ENCODE measurements at places on chromosomes 2 and 18. TPM values are rescaled to one million over a fixed set of nuclear protein-coding genes. Genes with fewer than 3 reads are reported as not detected.

Gene HOXD4
- not detected for total RNA-seq

Gene PLGLB2
- 3.5 TPM for total RNA-seq

Gene TCF4
- 8.3 TPM for total RNA-seq

Gene NXPH2
- not detected for total RNA-seq

GRCh38 chr18:8834881-8835280 lies 129.5 kb downstream of the MTCL1 start:
- no peak overlapping the region for H3K4me3 ChIP-seq
- no peaks in the 10 kb centered on the region for H3K27me3 ChIP-seq
- H3K27ac ChIP-seq, result no peak overlapping the region
- no peak for DNase-seq

GRCh38 chr2:120498121-120498520 lies 152.2 kb downstream of the INHBB start:
- no peak for DNase-seq
- H3K27me3 ChIP-seq, result no peaks in the 10 kb centered on the region
- no peak overlapping the region for H3K27ac ChIP-seq
- no peaks in the 10 kb centered on the region for H3K4me1 ChIP-seq

DNA sequence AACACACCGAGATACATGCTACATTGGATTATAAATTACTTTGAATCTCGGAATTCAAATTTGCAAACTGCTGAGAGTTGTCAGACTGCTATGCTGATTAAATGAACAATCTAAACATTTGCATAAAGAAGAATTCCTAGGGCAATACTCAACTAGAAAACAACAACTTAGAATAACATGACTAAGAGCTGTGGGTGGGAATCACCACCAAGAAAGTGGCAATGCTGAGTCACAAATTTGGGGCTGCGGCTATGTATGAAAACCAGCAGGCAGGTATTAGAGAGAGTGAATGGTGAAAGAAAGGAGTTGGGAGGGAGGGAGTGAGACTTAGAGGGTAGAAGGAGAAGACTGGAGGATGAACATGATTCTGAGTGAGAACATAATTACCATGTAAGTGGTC lies 559.5 kb downstream of the PIK3C3 start:
- no peaks in the 10 kb centered on the region for H3K27me3 ChIP-seq
- no peak overlapping the region for H3K27ac ChIP-seq
- no peak overlapping the region for H3K4me3 ChIP-seq
- H3K36me3 ChIP-seq, result no peaks in the 10 kb centered on the region
